ENCODE measurements at places on chromosomes 7 and 10.
A peak's percentile ranks its signal among the peaks of the same experiment; 100 is the strongest.

DNA sequence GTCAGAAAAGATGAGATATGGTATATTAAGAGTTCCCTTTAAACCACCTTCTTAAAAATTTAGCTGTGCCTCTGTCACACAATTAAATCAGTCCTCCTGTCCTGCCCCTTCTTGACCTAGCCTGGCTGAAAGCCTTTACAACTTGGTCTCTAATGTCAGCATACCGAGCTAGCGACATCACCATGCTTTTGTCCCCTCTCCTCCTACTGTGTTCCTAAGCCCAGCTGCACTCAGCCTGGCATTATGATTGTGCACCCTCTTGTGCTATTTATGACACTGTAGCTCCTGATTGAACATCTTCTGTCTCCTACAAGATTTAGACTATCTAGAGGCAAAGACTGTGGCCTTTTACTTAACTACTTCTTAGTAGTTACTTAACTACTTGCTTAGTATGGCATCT is 29.2 kb downstream of the TDRD1 start:
- DNase-seq: no peak

- no peak for DNase-seq
These were observed 34.5 kb upstream of the ING3 start for GRCh38 chr7:120916121-120916520.

DNA sequence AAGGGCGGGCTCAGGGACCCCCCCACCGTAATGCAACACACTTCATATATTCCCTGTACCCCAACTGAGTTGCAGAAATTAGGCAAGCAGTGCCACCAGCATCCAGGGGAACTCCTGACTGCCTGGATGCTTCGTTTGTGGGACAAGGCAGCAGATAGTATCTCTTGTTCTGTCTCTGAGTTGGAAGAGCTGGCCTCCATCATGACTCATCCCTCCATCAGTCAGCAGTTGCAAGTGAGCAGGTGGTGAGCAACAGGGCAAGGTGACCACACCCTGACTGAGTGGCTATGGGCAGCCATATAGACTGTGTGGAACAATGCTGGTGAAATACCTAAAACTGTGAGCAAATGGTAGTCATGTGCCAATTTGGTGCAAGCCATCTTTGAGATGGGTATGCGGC is 22.8 kb upstream of the ADAMTS14 start:
- peak; percentile 64 for DNase-seq

DNA sequence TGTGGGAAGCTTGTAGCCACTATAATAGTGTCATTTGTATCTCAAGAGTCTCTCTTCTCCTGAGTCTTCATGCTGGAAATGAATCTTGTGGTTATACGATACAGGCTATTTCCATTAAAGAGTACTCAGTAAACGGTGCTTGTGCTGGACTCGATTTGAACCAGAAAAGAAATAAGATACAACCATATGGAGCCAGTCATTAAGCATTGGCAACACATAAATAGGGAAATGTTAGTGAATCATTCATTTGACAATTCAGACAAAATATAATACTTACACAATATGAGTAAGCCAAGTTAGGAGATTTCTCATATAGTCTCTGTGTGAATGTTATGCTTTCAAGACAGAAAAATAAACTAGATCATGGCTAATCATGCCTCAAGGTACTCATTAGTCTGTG is 356.8 kb downstream of the PLXDC2 start:
- DNase-seq: no peak

GRCh38 chr7:158001003-158001402 is 586.6 kb downstream of the PTPRN2 start:
- DNase-seq: no peak

GRCh38 chr7:20317413-20317812 is 13.3 kb upstream of the ITGB8 start:
- DNase-seq: no peak

DNA sequence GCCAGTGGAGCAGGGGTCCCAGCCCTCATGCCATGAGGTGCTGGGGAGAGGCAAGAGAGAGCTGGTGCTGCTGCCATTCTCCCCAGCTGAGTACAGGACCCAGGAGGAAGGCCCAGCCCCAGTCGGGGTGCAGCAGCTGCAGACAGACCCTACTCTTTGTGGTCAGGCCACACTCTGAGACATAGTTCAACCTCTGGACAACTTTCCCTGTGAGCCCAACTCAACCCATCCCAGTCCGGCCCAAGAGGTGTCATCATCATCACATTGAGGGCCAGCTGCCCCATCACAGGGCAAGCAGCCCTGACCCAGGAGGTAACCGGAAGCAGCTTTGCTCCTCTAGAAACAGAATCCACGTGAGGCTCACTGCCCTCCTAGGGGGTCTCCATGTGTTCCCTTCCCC is 133.8 kb upstream of the KCNMA1 start:
- no peak for DNase-seq

GRCh38 chr10:88491314-88491713 is 91.8 kb downstream of the RNLS start:
- DNase-seq: no peak

DNA sequence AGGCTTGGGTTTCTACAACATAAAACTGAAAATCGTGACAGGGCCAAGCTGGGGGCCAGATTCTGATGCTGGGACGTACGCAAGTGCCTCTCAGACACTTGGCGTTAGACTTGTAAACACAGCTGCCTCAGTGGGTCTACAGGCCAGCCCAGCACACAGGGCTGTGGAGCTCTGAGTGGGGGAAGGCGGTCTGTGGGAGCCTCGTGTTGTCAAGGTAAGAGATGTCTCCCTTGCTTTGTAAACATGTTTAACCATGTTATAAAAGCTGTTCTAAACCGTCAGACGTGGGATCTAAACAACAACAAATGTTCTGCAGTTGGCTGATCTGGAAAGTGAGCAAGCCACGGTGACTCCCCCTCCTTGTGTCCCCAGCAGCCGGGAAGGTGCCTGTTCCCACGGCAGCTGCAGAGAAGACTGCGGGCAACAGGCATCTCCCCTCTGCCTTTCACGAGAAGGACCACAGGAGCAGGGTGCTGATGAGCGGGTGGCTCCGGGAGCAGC is 67.8 kb downstream of the ZRANB1 start:
- no peak for DNase-seq

- no peak for DNase-seq
These were observed 947 bp downstream of the HOXA3 start for GRCh38 chr7:27151341-27151930.

DNA sequence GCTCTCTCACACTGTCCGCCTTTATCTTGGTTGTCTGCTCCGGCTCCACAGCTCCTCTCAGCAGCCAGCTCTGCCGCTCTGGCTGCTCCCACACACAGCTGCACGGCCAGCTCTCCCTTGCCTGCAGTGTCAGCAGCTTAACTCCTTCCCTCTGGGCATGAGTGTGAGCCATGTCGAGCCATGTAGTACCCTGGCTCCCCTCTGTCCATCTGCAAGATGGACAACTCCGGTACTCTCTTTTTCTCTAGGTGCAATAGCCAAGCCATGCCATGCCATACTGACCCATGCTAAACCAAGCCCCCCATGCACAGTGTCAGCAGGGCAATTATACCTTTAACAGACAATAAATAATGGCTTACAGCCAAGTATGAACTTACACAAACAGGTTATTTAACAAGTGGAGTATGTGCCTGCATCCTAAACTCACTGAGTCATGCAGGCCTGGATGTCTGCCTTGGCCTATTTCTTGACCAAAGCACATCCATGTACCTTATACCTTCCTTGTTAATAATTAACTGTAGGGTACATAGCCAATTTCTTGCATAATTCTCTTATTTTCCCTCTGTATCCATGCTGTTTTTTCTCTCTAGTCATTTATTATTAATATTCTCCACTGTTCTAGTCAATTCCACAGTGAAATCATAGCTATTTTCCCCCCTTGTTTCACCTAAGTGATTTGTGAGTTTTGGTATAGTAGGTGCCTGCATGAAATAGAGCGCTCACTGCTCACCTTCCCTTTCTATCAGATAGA is 170.9 kb downstream of the CDK14 start:
- peak; percentile 75 for DNase-seq

- no peak for DNase-seq
These were observed 26.0 kb downstream of the NAMPT start for GRCh38 chr7:106258789-106259188.

DNA sequence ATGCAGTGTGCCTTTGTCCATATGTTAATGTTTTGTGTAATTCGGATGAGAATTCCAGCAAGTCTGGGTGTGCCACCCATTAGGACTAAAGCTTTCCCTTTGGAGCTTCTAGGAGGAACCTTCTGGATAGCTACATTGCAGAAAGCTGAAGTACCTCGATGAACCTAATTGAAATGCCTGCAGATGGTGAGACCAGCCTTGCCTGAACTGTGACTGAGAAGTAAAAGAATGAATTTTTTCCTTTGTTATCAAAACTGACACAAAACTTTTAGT is 31.1 kb upstream of the FBXW4 start:
- no peak for DNase-seq

GRCh38 chr10:63236113-63236935 is 103.2 kb downstream of the NRBF2 start:
- DNase-seq: peak; percentile 91

DNA sequence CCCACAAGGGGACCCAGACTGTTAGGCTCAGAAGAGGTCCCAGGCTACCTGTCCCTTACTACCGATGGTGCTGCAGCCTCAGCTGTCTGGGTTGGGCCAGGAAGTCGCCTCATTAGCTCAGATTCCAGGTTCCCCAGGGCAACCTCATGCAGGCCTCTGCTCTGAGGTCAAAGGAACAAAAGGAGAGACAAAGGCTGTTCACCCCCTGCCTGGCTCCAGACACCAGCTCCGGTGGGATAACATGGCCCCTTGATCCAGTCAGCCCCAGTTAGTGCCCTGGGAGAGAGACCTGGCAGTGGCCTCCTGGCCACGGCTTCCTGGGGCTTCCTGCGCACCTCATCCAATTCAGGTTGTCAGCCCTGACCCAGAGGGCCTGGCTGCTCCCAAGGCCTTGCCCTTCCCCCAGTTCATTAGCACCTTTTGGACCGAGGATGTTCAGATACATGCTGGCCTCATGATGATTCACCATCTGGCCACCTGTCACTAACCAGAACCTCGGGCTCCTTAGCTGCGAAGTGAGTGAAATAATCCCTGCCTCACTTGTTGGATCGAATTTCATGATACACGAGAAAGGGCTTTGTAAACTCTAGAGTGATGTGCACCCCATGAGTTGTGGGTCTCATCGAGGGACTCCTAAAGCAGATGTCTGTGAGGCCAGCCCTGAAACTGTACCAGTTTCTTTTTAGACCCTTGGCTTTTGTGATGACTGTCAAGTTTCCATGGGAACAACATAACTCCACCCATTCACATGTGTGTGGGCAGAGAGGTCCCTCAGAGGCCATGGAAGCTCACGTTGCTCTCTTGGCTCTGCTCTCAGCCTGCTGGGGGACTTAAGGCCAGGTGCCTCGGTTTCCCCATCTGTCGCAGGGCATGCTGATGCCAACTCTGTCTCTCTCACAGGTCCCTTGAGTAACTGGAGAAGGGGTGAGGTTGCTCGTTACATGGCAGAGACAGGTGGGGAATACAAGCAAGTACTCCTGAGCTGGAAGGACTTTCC is 79.5 kb upstream of the PCBD1 start:
- no peak for DNase-seq

- DNase-seq: no peak
These were observed 22.1 kb upstream of the LMOD2 start for GRCh38 chr7:123633553-123633952.

GRCh38 chr7:37408291-37409228 is 40.1 kb downstream of the ELMO1 start:
- DNase-seq: no peak

- DNase-seq: no peak
These were observed 29.1 kb downstream of the GARIN1A start for GRCh38 chr7:128701062-128701785.

DNA sequence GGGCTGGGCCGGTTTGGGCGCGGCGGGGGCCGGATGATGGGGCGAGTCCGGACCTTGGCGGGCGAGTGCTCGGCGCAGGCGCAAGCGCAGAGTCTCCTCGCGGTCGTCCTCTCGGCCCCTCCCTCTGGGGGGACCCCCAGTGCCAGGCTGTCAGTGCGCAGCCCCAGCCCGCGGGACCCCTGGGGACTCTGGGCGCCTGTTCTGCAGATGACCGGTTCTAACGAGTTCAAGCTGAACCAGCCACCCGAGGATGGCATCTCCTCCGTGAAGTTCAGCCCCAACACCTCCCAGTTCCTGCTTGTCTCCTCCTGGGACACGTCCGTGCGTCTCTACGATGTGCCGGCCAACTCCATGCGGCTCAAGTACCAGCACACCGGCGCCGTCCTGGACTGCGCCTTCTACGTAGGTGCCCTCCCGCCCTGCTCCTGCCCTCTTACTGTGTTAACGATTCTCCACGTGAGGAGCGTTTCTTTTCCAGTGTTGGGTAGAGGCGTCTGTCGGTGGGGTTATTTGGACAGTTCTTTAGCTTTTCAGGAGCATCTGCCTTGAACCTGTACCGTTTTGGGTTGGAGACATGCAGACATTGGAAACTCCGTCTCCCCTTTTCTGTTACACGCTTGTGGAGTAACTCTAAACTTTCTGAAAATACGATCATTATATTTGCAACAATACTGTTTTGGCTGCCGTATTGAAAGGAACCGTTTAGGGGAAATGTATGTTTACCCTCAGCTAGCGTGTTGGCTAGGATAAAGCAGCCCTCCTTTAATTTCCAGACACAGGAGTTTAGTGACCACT is 706 bp downstream of the BUB3 start:
- peak; percentile 26 for DNase-seq

DNA sequence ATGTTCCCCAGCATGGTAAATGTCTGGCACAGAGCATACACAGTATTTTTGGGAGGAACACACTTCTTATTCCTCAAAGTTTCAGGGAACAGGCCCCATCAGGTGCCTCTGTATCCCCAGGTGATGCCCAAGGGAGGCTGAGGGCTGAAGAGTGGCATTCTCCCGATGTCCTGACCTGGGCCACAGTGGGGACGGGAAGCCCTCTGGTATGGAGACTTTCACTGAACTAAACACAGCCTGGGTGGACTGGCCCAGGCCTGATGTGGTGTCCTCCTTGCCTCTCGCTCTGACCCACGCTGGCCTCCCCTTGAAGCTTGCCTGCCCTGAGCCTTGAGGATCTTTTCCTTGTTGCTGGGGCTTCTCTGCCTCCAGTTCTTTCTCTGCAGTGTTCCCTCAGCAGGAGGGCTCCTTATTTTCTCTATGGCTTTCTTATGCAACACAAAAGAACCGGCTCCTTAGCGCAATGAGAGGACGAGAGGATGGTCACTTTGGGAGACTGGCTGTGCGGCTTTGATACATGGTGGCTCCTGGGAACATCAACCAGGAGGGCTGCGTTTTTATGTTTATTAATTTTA is 157.5 kb upstream of the TNS3 start:
- DNase-seq: no peak

- DNase-seq: no peak
These were observed 176.1 kb upstream of the KLF6 start for GRCh38 chr10:3961082-3961481.

DNA sequence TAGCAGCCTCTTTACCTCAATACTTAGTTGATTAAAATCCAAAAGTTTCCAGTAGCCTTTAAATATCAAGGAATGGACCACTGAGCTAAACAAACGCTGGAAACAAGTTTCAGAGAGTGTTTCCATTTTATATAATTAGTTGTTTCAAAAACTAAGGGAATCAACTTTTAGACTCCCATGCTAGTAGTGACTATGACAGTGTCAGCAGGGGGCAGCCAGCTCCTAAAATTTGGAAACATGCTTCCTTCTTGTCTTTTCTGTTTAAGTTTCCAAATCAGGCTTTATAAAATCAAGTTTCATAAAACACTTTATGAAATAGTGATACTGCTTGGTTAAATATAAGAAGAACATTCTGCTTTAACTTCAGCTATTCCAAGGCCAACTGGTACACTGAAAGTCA is 138.2 kb upstream of the TMEM229A start:
- no peak for DNase-seq

All from RCC 7860 (cell line).